CD4-positive, alpha-beta T cell (primary cell): ENCODE measurements at places on chromosomes 4 and X.

GRCh38 chr4:127782275-127783025, at the start of gene HSPA4L:
TSS of gene HSPA4L (plus strand) at chr4:127782322. CDS start at chr4:127782551, 229 bp downstream.
- peak; percentile 2 for DNase-seq

DNA sequence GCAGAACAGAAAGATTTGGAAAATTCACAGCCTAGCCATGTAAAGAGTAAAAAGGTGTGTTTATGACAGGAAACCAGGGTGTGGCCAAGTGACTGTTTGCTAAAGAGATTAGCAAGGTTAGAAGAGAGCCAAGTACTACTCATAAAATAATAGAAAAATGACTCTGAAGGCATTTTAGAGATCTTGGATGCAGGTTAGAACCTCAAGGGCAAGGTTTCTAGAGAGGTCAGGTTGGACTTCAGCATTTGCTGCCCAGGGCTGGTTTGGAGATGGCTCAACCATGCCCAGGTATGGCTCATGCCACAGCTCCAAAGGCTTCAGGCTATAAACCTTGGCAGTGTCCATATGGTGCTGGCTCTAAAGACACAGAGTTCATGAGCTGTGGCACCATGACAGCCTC, 40.6 kb upstream of the ADGRA3 start:
- no peak for DNase-seq

DNA sequence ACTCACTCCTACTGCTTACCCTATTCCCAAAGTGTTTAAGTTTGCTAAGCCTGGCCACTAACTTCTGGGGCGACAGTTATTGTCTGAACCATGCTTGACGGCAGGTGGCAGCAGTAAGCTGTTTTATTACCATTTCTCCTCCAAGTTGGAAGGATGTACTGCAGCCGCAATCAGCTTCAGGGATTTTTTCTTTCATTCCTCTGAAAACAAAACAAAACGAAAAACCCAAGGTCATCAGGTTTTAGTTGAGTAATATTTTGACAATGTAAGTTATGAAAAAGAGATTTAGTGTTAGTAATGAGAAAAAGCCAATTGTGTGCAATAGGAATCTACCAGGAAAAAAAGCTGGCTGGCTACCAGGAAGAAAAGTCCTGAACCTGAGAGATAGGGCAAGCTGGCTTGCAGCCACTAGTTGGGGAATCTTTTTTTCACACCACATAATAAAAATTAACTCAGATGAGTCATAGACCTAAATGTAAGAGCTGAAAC, 13.2 kb upstream of the RAB9B start:
- peak; percentile 60 for DNase-seq

DNA sequence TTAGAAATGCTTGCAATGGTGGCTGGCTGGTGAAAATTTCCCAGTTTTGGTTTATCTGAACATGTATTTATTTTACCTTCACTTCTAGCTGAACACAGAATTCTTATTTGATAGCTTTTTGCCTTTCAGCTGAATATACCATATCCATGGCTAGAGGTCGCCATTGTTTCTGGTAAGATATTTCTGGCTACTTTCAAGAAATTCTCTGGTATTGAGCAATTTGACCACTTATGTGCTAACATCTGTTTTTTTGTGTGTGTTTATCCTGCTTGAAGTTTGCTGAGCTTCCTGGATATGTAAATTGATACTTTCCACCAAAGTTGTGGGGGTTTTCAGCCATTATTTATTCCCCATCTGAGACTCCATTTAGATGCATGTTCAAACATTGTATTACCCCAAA, 75.4 kb downstream of the FBXW7 start:
- no peak for DNase-seq

DNA sequence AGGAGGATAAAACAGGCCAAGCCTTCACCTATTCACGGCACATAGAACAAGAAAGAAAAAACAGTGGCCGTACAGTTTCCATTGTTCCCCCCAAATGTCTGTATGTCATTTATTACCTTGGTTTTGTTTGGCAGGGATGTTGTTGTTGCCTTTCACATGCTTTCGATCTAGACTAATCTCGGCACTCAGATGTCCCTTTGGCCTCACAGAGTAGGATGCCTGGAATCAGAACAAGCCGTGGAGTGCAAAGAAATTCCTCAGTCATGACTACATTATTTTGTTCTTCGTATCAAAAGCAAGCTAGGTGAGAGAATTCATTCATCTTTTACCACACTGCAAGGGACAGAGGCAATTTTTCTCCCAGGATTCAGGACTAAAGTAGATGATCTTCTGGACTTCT, 106.9 kb downstream of the SMIM20 start:
- no peak for DNase-seq

DNA sequence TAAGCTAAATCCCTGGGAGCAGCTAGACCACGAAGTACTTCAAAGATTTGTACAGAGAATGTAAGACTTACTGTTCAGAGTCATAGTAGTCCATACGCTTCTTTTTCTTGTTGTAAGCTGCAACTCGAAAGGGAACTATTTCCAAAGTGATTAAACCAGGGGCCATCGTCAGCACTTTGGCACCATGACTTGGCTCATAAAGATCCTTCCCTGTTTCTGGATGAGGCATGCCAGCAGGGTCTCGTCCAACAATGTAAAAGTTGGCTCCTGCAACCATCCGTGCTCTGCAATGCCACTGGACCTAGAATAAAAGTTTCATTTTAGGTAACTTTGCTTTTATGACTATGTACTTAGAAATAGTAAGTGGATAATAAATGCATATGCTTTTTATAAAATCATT, 88.5 kb downstream of the PAPSS1 start:
- DNase-seq: no peak

DNA sequence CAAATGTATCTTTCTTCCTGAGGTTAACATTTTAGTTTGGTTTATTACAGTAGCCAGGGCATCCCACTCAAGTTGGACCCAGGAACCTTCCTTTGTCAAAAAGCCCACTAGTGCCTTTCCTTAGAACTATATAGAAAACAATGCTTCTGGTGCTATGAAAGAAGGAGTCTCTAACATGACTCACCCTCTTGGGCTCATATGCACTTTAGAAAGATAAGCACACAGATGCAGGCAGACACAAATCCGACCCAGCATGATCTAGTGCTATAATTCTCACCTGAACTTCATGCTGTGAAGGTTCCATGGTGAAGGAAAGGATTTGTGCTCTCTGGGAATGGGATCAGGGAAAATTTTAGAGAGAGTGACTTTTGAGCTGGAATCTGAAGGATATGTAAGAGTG, 289.4 kb downstream of the ANKRD50 start:
- DNase-seq: no peak

- no peak for DNase-seq
Observed at GRCh38 chr4:147822128-147822527, 90.2 kb downstream of the ARHGAP10 start.

GRCh38 chr4:163556177-163556576, 61.7 kb downstream of the TMA16 start:
- DNase-seq: no peak

DNA sequence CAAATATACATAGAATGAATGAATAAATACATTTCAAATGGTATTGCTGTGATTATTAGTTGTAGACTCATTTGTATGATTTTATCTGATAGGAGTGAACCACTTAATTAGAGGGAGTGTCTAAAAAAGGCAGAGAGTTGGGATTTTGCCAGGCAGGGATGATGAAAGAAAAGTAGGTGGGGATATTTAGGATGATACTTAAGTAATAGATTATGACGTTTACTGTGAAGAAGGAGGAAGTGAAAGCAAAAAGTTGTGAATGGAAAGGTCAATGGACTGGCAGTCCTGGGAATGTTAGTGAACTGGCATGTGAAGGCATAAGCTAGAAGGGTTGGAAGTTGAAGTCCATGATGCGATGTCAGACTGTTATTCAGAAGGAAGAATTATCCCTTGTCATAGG, 917.1 kb downstream of the RAPGEF2 start:
- no peak for DNase-seq

DNA sequence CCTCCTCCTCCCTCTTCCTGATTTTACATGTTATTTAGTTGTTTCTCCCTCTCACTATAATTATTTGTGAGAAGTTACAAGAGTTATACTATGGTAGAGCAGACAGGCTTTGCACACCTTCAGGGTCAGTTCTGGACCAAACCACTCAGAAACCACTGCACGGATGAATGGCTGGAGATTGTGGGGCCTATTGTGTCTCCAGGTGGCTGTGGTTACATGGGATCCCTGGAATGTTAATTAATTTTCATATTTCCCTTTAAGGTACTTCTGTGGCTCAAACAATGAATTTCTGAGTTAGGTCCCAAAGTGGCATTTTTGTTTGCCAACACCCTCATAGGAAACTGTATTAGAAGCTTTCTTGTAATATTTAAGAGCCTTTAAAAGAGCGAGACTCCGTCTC, 151.9 kb downstream of the BMPR1B start:
- DNase-seq: no peak

DNA sequence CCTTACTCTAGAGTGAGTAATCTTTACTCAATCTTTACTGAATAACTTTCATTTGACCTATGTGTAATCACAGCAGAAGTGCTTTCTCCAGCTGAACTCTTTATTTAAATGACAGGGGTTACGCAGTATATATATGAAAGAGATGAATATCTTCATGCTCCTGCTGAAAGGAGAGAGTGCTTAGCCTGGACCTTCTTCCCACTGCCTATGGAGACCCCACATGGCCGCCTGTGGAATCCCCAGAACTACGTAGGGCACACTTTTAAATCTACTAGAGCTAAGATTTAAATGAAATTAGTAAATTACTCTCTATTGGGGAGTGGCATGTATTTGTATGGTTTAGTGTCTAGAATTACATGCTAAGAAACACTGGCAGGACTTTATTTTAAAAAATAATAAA, 391.2 kb downstream of the ANKRD50 start:
- DNase-seq: no peak

DNA sequence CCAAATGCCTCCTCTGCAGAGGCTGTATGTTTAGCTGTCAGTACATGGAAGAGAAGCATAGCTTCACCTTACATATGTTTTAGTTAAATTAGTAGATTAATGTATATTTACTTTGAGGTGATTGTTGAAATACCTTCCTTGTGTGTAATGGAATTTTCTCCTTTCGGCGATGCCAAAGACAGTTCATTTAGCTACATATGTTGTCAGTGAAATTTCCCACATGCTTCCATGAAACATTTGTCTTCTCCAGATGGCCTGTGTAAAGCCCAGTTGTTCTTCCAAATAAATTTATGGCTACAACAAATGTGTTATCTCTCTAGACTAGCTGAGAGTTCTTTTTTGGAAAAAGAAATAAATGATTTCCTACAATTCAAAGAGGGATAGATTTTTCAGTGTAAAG, 95.2 kb downstream of the GPAT3 start:
- no peak for DNase-seq

- DNase-seq: no peak
Observed at GRCh38 chrX:28223991-28224390, 242.7 kb upstream of the DCAF8L1 start.

- no peak for DNase-seq
Observed at GRCh38 chr4:60216752-60217151, 983.4 kb upstream of the ADGRL3 start.

- DNase-seq: no peak
Observed at GRCh38 chr4:151665022-151665784, 95.6 kb downstream of the GATB start.

GRCh38 chr4:14671146-14671545, 331.1 kb upstream of the CPEB2 start:
- DNase-seq: no peak

GRCh38 chr4:54475546-54475945, 182.2 kb upstream of the KIT start:
- no peak for DNase-seq

DNA sequence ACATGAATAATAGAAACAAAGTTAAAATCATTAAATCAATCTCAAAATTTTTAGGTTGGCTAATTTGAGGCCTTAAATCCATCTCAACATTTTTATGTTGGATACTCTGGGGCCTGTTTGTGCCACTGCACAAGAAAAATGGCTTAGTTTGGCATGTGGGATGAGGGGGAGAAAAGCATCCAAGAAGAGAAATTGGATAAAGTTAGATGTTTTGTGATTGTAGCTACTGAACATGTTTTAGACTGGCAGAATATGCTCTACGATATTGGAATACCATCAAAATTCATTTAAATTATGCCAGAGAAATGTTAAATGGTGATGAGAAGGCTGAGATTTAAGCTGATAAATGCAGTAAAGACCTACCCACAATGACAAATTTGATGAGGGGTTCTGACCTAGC, 376.9 kb downstream of the CXXC4 start:
- DNase-seq: no peak

DNA sequence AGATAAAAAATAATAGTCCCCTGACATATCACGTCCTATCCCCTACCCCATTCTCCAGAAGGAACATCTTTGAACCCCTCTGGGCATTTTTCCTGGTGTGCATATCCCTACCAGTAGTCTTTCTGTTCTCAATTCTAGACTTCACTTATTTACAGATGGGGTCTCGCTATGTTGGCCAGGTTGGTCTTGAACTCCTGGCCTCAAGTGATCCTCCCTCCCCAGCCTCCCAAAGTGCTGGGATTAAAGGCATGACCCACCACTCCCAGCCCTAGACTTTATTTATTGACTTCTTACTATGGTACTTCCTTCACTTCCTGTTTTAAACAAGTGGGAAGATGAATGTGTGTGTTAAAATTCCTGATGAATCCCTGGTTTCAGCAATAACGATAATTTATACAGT, 612 bp upstream of the RRAGB start:
- no peak for DNase-seq

- no peak for DNase-seq
Observed at GRCh38 chrX:154419189-154419588, 7.8 kb downstream of the TAFAZZIN start.

DNA sequence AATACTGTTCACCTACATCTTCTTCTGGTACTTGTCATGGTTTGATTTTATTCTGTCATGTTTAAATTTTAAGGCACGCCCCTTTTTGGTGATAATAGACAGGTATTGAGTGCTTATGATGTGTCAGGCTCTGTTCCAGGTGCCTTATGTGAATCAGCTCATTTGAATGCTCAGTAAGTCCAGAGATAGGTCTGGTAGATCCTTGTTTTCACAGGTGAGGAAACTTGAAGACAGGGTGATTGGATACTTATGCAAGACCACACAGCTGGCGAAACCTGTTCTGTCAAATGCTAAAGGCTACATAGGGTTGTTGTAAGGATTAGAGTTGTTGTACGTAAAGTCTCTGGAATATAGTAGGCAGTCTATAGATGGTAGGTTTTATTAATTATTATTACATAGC, 9.6 kb upstream of the SLC25A14 start:
- DNase-seq: no peak

- DNase-seq: no peak
Observed at GRCh38 chrX:50941638-50942037, 31.1 kb downstream of the BMP15 start.

DNA sequence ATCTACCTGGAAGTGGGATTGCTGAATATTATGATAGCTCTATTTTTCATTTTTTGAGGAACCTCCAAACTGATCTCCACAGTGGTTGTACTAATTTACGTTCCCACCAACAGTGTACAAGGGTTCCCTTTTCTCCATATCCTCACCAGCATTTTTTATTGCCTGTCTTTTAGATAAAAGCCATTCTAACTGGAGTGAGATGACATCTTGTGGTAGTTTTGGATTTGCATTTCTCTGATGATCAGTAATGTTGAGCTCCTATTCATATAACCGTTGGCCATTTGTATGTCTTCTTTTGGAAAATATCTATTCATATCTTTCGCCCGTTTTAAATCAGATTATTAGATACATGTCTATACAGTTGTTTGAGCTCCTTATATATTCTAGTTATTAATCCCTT, 101.8 kb downstream of the RASGEF1B start:
- DNase-seq: no peak

GRCh38 chrX:47482065-47482511, 934 bp downstream of the ZNF41 start:
- no peak for DNase-seq

- no peak for DNase-seq
Observed at GRCh38 chrX:10095698-10096432, 60.9 kb upstream of the CLCN4 start.

GRCh38 chr4:140615451-140615850, 46.7 kb upstream of the UCP1 start:
- no peak for DNase-seq
